ENCODE measurements at places on chromosomes 1 and 21. TPM values are rescaled to one million over a fixed set of nuclear protein-coding genes. Genes with fewer than 3 reads are reported as not detected.

TNNT2 gene
- total RNA-seq = 6.6 TPM

NTMT2 gene
- not detected for total RNA-seq

EIF4G3 gene
- 24.4 TPM for total RNA-seq

CRYAA gene
- total RNA-seq = not detected

TDRD10 gene
- total RNA-seq = not detected

FCGR3A gene
- total RNA-seq = 2.4 TPM

BATF3 gene
- not detected for total RNA-seq

PTGER3 gene
- 143 TPM for total RNA-seq

GIPC2 gene
- 12.3 TPM for total RNA-seq

PDZK1IP1 gene
- 122 TPM for total RNA-seq

WDR64 gene
- not detected for total RNA-seq

LRRC38 gene
- total RNA-seq = 3.0 TPM

USH2A gene
- total RNA-seq = not detected

LCE3D gene
- 30.6 TPM for total RNA-seq

KCNE2 gene
- not detected for total RNA-seq

ATP1A4 gene
- 0.32 TPM for total RNA-seq

TP53BP2 gene
- total RNA-seq = 32.4 TPM

GRIK3 gene
- 0.34 TPM for total RNA-seq

TRAPPC10 gene
- total RNA-seq = 31.3 TPM

LRRIQ3 gene
- not detected for total RNA-seq

PTPN7 gene
- 1.6 TPM for total RNA-seq

TRIM63 gene
- total RNA-seq = 2.5 TPM

KRTAP7-1 gene
- 22.2 TPM for total RNA-seq

RGS13 gene
- total RNA-seq = 1.1 TPM

RGS18 gene
- total RNA-seq = 0.13 TPM

TNN gene
- 0.30 TPM for total RNA-seq

KCND3 gene
- total RNA-seq = 7.4 TPM

PPFIA4 gene
- total RNA-seq = 1.8 TPM

IVL gene
- 162 TPM for total RNA-seq

CAMSAP2 gene
- total RNA-seq = 37.6 TPM

SLC2A5 gene
- 0.99 TPM for total RNA-seq

SMIM11 gene
- total RNA-seq = 2.4 TPM

NUP210L gene
- total RNA-seq = 0.23 TPM

VWA5B1 gene
- total RNA-seq = not detected

KNCN gene
- total RNA-seq = not detected

BEND5 gene
- not detected for total RNA-seq

IFI44 gene
- total RNA-seq = 5.5 TPM

ARHGAP30 gene
- 8.5 TPM for total RNA-seq

S100A12 gene
- total RNA-seq = not detected

IFI44L gene
- 0.84 TPM for total RNA-seq

S100A8 gene
- total RNA-seq = 2.7 TPM

ZP4 gene
- not detected for total RNA-seq

AADACL3 gene
- total RNA-seq = 6.4 TPM

ENSA gene
- 317 TPM for total RNA-seq

MAP3K21 gene
- total RNA-seq = 16.6 TPM

EYA3 gene
- total RNA-seq = 16.9 TPM

OLFML2B gene
- total RNA-seq = 3.5 TPM

FAM177B gene
- not detected for total RNA-seq

IL20 gene
- total RNA-seq = not detected

FCN3 gene
- 1.7 TPM for total RNA-seq

ADAMTS1 gene
- total RNA-seq = 19.8 TPM

SLC27A3 gene
- 70.3 TPM for total RNA-seq

OR2M3 gene
- not detected for total RNA-seq

SLC66A1 gene
- 17.9 TPM for total RNA-seq

ACTL8 gene
- total RNA-seq = not detected

IRF6 gene
- 166 TPM for total RNA-seq

KIAA0040 gene
- total RNA-seq = 15.8 TPM

FCGR1A gene
- total RNA-seq = 2.1 TPM

PLA2G2C gene
- total RNA-seq = not detected

Measured in lower leg skin (tissue), 4 donors.